Naive thymus-derived CD8-positive, alpha-beta T cell (primary cell): ENCODE measurements at places on chromosomes 5 and 9. TPM values are rescaled to one million over a fixed set of nuclear protein-coding genes. Genes with fewer than 3 reads are reported as not detected.

DNA sequence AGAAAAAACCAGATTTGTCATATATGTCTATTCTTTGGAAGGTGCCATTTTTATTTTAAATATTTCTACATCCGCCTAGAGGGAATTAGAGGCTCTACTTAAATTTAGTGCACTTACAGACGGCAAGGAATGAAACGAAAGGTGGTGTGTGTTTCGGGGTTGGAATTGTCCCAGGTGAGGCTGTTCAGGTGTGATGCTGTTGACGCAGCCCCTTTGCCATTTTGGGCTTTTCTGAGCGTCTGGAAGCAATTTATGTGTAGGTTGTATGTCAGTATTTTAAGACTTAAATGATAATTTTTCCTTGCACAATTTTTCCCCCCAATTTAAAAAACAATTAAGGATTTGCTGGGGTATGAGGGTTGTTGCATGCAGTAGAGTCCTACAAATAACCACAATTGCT lies 2.0 kb downstream of the TENT4A start:
- no peak for DNase-seq

DNA sequence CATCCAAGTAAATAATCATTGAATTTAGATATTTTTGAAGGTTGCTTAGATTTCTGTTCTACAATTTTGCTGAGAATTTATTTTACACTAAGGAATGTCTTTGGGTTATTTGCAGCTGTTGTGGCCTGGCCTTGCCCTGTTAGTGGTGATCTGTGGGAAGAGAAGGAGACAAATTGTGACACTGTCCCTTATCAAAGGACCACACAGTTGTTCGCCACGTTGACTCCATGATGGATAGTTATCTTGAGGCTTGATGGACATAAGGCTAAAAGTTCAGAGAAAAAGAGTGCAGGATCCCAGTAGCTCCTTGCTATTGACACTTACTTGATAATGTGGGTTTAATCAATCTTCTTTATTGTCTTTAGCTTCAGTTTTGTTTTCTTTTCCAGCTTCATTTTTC lies 186.6 kb upstream of the MEF2C start:
- no peak for DNase-seq

- no peak for DNase-seq
Observed at GRCh38 chr9:127557466-127557869, 54.6 kb upstream of the STXBP1 start.

GRCh38 chr5:114297915-114298314 lies 64.0 kb upstream of the KCNN2 start:
- DNase-seq, result no peak

- no peak for DNase-seq
Observed at GRCh38 chr9:2125906-2126305, 110.8 kb downstream of the SMARCA2 start.

GRCh38 chr9:76701441-76702039 lies 62.7 kb upstream of the PCA3 start:
- DNase-seq, result no peak

- no peak for DNase-seq
Observed at GRCh38 chr5:114407783-114408182, 45.9 kb downstream of the KCNN2 start.

The CTNND2 gene
- polyA plus RNA-seq, result not detected

DNA sequence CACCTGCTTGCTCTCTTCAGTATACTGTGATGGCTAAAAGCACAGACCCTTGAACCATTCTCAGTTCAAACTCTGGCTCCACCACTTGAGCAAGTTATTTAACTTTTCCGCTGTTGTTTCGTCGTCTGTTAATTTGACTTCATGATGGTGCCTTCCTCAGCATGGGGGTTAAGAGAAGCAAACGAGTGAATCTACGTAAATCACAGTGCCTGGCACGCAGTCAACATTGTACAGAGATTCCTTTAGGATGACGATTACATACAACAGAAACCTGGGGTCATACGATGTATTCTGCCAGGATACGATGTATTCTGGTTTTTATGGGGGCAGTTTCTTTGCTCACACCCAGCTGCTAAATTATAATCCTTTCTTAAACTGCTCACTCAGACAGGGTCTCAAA lies 515.6 kb downstream of the CCDC171 start:
- DNase-seq, result no peak

DNA sequence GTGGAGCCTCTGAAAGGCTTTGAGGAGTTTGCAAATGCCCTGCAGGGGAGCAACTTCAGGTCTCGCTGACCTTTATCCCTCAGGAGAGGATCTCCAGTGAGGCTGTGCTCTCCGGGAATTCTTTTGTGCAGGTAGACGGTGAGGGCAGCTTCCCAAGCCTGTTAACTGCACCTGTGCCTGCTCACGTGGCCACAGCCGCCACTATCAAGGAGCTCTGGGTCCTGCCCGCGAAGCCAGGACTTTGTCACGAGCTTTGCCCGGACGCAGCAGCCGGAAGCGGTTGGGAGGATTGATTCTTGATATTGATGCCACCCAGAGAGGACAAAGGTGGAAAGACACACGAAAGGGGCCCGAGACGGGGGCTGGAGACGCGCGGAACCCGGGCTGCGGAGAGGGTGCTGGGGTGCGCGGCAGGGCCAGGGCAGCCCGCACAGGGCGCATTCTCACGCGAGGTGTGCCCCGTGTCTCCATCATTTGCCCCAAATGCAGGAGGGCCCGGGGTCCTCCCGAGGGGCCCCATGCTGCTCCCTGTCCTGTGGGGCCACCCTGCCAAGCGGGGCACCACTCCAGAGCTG lies 18.2 kb downstream of the SLC9A3 start:
- DNase-seq, result no peak

DNA sequence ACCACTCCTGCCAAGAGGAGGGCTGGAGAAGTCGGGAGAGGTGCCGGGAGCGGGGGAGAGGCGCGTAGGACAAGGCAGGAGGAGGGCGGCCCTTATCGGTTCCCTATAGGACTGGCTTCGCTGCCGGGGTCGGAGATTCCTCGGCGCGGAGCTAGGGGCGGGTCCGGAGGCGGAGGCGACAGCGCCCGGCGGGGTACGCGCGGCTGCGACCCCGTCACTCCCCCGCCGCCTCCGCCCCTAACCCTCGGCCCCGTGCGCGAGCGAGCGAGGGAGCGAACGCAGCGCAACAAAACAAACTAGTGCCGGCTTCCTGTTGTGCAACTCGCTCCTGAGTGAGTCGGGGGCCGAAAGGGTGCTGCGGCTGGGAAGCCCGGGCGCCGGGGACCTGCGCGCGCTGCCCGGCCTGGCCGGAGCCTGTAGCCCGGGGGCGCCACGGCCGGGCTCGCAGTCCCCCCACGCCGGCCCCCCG lies 2.0 kb downstream of the GLIS3 start:
- DNase-seq, result peak; percentile 54

The HTR4 gene
- not detected for polyA plus RNA-seq

DNA sequence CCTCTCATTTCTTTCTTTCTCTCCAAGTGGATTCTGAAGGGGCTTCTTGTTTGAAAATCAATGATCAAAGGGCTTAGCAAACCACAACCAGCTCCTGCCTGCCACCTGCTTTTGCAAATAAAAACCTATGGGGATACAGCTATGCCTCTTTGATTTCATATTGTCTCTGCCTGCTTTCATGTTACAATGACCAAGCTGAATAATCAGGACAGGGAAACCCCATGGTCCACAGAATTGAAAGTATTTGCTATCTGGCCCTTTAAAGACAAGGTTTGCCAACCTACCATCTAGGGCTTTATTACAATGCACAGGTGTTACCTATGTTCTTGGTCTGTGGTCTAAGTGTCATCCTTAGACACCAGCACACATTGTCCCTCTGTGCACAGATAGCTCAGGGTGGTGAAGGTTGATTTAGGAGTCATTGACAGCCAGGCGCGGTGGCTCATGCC lies 28.8 kb upstream of the PLIN2 start:
- no peak for DNase-seq

The KIAA1191 gene
- 50.5 TPM for polyA plus RNA-seq

DNA sequence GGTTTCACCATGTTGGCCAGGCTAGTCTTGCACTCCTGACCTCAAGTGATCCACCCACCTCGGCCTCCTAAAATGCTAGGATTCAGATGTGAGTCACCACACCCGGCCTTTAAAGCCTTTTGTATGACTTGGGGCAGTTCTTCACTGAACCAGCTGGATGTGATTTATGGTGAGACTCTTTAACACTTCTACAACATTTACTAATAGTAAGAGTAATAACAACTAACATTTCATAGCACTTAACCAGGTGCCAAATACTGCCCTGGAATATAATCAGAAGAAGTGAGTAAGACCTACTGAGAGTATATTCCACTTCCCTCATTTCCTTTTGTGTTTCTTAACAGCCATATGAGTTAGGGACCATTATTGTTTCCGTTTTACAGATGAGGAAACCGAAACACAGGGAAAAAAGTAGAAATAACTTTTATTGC lies 10.0 kb downstream of the ZSWIM6 start:
- DNase-seq, result no peak

The POLK gene
- 16.3 TPM for polyA plus RNA-seq
